HuH-7 (cell line): ENCODE measurements at places on chromosomes 4 and X.

- DNase-seq: no peak
These were observed 81.5 kb upstream of the BCOR start for GRCh38 chrX:40179283-40179682.

GRCh38 chrX:7953446-7953845 lies 26.2 kb upstream of the PNPLA4 start:
- no peak for DNase-seq

DNA sequence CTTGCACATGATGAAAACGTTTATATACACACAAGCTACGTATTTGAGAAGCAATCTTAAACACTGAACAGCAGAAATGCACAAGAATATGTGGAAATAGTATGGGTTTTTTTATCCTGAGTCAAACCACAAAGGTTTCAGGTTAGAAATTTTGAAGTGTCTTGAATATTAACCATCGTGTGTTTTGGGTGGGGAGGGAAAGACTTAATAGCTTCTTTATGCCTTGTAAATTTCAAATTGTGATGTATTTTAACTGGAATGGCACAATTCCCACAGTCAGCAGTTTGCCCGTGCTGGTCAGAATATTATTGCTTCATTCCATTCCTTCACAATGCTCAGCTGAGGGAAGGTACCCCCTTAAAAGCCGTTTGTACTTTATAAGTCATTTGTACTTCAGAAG lies 67.4 kb upstream of the WDR1 start:
- DNase-seq: no peak

- DNase-seq: no peak
These were observed 1738.8 kb upstream of the IGFBP7 start for GRCh38 chr4:58849026-58849425.

- DNase-seq: no peak
These were observed 627.0 kb upstream of the ATOH1 start for GRCh38 chr4:93201471-93202096.

DNA sequence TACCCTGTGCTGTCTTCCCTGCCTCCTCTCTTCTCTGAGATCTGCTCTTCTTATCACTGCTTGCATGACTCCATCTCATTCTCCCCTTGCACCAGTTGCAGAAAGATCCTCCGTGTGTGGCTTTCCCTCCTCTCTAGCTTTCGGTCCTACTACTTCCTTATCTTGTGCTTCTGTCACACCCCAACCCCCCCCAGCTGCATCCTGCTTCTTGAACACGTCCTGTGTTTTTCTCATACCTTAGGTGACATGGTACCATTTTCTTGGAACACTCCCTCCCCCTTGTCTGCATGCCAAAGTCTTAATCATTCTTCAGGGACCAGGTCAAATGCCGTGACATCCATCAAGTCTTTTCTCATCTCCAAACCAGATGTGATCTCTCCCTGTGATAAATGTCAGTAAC lies 46.4 kb downstream of the FHL1 start:
- no peak for DNase-seq
